ENCODE measurements at places on chromosomes 1 and 21. TPM values are rescaled to one million over a fixed set of nuclear protein-coding genes. Genes with fewer than 3 reads are reported as not detected.

The DOP1B gene
- total RNA-seq, result 10.9 TPM

The NOTCH2 gene
- total RNA-seq, result 39.5 TPM

The HSF2BP gene
- 1.2 TPM for total RNA-seq

The C1QB gene
- not detected for total RNA-seq
